ENCODE measurements at places on chromosomes 6 and 20. TPM values are rescaled to one million over a fixed set of nuclear protein-coding genes. Genes with fewer than 3 reads are reported as not detected.

MAS1 gene
- not detected for total RNA-seq

FAM209A gene
- not detected for total RNA-seq

TFAP2D gene
- total RNA-seq, result not detected

BMP7 gene
- total RNA-seq, result 0.02 TPM

ISM1 gene
- not detected for total RNA-seq

VARS1 gene
- total RNA-seq, result 51.2 TPM

OR2H1 gene
- not detected for total RNA-seq

UBE2C gene
- 435 TPM for total RNA-seq

C20orf144 gene
- not detected for total RNA-seq

EYS gene
- total RNA-seq, result 0.99 TPM

TTLL9 gene
- total RNA-seq, result not detected

CRISP3 gene
- total RNA-seq, result not detected

LHFPL5 gene
- not detected for total RNA-seq

GNAS-AS1 gene
- total RNA-seq, result 1.0 TPM

DLL1 gene
- 0.07 TPM for total RNA-seq

ACTL10 gene
- total RNA-seq, result not detected

BTN3A1 gene
- 72.0 TPM for total RNA-seq

HSP90AB1 gene
- 1,407 TPM for total RNA-seq

C20orf96 gene
- total RNA-seq, result 2.2 TPM

C6orf132 gene
- total RNA-seq, result 0.30 TPM

OOEP gene
- total RNA-seq, result not detected
